ENCODE measurements at places on chromosomes 3 and 15.

- DNase-seq: no peak
These were observed 72.1 kb downstream of the ANO10 start for GRCh38 chr3:43549626-43550290.

DNA sequence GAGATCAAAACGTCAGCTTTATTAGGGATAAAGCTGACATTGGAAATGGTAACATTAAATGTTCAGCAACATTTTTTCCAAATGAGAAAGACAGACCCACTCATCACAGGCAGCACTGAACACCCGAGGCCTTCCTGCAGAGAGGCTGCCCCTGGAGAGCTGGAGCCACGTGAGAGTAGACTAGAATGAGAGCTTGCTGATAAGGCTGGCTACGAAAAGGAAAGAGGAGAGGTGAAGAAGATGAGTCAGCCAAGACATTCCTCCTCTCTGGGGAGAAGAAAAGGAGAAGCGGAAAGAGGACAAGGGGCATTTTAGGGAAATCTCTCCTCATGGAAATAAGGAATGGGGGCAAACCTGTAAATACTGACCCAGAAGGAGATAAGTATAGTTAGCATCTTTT, 7.3 kb downstream of the CYP19A1 start:
- DNase-seq: no peak

- DNase-seq: no peak
These were observed 1082.6 kb upstream of the EPHA6 start for GRCh38 chr3:95731753-95732152.

DNA sequence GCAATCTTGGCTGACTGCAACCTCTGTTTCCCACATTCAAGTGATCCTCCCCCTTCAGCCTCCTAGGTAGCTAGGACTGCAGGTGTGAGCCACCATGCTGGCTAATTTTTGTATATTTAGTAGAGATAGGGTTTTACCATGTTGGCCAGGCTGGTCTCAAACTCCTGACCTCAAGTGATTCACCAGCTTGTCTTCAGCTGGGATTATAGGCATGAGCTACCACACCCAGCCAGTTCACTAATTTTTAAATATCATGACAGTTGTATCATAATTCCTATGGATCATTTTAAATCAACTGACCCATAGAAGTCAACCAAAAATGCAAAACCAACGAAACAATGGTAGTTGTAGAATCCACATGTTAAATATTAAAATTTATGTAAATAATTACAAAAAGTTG, 35.1 kb downstream of the RAF1 start:
- no peak for DNase-seq

DNA sequence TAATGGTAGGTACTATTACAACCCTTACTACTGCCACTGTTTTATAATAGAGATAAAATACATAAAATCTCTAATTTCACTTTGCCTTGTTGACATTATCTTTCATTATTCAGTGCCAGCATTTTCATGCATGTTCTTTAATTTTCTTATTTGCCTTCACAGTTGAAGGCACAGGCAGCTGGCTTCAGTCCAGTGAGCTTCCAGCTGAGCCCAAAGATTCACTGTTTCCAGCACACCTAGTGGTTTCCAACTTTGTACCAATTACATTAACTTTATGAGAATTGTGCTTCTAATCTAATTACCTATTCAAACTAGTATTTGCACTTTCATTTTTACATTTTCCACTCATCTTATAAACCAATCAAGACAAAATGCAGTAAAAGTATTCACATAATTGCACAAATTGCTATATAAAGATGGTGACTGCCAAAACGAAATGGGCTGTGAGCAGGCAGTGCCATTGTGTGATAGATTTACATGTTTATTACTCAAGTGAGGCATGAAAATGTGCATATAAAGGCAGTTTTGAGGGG, 228.3 kb downstream of the MFSD1 start:
- no peak for DNase-seq

DNA sequence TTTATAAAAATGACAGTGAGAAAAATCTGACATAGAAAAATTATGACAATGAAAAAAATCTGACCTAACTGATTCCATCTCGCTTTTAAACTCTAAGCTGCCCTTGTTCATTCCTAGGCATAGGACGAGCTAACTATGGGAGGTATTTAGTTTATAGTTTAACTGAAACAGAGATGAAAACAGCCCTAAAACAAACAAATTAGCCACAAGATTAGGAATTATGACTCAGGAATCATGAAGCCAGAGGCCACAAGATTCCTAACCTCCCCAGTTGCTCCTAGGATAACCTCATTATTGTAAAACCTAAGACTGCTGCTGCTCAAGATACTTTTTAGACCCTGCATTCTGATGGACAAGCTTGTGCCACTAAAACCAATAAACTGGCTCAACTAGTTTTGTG, 122.7 kb upstream of the MNS1 start:
- DNase-seq: no peak

GRCh38 chr3:175200391-175201095, 341.4 kb downstream of the NAALADL2 start:
- no peak for DNase-seq

DNA sequence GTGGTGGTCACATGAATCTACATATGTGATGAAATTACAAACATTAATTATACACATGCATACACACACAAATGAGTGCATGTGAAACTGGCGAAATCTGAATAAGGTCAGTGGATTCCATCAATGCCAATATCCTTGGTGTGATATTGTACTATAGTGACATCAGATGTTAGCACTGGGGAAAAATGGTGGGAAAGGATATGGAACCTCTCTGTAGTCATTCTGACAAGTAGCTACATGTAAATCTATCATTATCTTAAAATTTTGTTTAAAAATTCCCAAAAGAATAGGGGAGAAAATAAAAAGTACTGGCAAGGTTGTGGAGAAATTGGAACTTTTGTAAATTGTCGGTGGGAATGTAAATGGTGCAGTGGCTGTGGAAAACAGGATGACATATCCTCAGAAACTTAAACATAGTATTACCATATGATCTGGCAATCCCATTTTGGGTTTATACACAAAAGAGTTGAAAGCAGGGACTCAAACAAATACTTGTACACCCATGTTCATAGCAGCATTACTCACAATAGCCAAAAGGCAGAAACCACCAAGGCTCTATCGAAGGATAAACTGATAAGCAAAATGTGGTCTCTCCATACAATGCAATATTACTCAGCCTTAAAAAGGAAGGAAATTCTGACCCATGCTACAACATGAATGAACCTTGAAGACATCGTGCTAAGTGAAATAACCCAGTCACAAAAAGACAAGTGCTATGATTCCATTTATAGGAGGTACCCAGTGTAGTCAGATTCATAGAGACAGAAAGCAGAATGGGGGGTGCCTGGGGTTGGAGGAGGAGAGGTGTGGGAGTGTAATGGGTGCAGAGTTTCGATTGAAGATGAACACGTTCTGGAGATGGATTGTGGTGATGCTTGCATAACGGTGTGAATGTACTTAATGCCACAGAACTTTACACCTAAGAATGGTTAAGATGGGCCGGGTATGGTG, 25.3 kb upstream of the HRH1 start:
- DNase-seq: no peak

- no peak for DNase-seq
These were observed 231.6 kb downstream of the XXYLT1 start for GRCh38 chr3:195039180-195039843.

- DNase-seq: peak; percentile 48
These were observed 215.1 kb upstream of the UBE2E1 start for GRCh38 chr3:23590424-23591273.

DNA sequence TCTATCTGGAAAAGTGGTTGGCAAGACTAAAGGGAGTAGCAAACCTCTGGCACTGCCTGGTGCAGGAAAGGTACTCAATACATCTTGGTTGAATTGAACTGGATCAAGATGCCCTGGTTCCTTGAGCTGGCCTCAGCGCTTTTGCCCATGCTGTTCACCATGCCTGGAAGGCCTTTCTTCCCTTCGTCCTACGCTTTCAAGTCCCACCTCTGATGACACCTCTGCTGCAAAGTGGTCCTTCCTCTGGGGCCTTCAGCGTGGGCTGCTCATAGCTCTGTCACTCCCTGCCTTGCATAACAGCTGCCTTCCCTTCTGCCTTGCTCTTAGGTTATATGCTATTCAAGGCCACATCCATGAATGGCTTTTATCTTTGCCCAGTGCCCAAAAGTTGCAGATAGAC, 23.0 kb downstream of the ITGA11 start:
- no peak for DNase-seq

GRCh38 chr3:157319672-157320071, 117.0 kb upstream of the PTX3 start:
- no peak for DNase-seq

GRCh38 chr3:43001556-43002121, 22.5 kb downstream of the GASK1A start:
- no peak for DNase-seq

GRCh38 chr3:2511356-2511755, 412.7 kb downstream of the CNTN4 start:
- no peak for DNase-seq

DNA sequence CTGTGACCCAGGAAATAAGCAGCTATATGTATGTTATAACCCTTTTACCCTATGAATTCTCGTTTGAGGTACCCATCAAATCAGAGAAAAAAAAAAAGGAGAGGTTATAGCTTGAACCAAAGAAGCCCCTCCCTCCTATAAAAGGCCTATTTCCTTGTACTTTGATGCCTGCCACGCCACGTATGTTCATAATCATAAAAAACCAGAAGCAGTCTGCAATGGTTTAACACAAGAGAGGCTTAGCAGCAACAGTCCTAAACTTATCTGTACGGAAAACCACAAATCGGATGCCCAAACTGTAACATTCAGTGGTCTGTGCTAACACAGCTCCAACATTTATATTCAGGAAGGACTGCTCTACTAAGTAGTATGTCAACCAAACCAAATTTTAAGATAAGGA, 21.2 kb downstream of the CCR8 start:
- DNase-seq: no peak

DNA sequence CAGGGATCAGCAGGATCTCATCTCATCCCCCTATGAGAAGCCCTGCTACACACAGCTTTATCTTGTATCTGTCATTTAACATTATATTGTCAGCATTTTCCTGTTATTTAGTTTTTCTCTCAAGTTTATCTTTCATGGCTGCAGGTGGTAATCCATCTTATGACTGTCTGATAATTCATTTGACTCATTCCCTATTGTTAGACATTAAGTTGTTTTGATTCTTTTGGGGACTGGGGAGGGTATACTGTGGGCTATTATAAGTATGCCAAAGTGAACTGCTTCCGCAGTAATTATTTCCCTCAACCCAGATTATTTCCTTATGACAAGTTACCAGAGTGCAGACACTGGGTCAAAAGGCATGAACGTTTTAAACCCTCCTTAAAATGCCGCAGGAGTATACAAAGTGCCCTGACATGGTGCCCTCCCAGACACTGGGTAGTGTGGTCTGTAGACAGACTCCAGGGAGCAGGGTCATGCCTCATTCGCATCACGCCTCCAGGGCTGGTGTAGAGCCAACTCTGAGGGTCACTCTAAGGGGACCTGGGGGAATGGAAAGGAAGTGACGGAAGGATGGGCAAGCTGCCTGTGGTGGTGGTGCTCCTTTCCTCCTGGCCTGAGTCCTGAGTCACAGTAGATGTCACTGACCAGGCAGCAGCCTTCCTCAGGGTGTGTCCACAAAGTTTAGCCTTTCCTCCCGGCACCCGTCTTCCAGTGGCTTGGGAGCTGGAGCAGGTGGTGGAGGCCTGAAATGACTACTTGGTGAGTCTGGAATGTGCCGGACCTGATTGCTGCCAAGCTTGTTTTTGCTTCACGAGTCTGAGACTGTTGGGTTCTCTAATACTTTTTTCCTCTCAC, 11.6 kb downstream of the GPR160 start:
- DNase-seq: no peak

- no peak for DNase-seq
These were observed 61.5 kb downstream of the CHRD start for GRCh38 chr3:184441202-184441900.

DNA sequence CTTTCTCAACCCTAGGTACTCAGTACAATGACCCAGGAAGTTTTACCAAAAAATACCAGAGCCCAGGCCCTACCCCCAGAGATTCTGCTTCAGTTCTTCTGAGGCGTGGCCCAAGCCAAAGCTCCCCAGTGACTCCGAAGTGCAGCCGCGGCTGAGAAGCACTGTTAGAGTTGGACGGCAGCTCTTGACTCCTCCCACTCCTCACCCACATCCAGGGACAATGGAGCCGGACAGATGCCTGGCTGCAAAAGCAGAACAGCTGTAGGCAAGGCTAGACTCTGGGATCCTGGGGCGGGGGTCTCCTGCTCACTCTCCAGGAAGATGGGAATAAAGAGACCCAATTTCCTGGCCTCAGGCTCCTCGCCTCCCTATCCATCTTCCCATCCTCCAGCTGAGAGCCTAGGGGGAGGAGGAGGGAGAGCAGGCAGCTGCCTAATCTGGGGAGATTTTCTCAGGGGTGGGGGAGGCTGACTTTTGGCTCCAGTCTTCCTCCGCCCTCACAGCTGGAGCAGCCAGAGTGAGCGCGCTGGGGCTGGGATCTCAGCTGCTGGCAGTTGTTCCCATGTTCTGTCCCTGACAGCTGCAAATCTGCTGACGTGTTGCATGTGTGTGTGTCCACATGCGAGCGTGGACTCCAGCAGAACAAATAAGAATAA, 223.8 kb downstream of the OPA1 start:
- DNase-seq: no peak

DNA sequence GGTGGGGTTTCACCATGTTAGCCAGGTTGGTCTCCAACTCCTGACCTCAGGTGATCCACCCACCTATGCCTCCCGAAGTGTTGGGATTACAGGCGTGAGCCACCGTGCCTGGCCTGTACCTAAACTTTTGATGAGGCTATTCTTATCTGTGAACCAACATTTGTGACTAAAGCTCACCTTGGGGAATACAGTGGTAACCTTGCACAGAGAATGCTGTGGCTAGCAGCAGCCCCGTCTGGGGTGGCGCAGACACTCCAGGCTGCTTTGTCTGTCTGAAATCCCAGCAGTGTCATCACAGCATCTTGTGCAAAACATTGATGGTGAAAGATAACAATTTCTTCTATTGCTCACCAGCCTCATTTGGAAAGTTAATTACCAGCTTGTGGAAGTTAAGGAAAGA, 58.9 kb downstream of the CMTM8 start:
- no peak for DNase-seq

DNA sequence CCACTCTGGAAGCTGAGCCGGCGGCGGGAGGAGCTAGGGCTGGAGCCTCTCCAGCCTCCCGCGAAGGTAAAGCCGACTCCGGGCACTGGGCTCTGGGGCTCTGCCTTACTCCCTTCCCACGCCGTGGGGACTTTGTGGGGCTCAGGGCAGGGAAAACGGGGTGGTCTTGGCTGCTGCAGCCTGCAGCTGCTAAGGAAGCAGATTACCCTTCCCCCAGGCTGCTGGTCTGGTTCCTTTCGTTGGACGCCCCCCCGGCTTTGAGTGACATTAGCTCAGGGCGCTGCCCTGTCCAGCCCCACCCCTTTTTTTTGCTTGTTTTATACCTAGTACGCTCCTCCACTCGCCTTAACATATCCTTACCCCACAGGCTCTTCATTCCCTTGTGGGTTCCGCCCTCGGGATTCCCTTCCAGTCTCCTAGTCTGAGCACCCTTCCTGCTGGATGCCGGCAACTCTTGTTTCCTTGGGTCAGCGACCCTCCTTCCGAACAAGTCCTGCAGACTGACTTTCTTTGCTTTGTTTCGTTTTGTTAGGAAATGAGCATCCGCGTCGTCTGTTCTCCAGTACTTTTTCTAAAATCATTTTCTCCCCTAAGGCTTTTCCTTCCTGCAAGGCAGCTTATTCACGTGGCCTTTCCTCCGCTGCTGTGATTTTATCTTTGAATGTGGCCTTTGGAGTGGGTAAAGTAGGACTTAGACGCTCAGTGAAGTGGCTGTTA, 551 bp downstream of the DNAJC13 start:
- DNase-seq: no peak

Data from GM06990 (cell line).